ENCODE measurements at places on chromosomes 6 and 20.

DNA sequence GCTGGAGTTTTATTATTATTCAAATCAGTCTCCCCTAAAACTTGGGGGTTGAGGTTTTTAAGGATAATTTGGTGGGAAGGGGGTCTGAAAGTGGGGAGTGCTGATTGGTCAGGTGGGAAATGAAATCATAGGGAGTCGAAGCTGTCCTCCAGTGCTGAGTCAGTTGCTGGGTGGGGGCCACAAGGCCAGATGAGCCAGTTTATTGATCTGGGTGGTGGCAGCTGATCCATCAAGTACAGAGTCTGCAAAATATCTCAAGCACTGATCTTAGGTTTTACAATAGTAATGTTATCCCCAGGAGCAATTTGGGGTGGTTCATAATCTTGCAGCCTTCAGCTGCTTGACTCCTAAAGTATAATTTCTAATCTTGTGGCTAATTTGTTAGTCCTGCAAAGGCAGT, 146.0 kb upstream of the SPACA1 start:
- DNase-seq: no peak

DNA sequence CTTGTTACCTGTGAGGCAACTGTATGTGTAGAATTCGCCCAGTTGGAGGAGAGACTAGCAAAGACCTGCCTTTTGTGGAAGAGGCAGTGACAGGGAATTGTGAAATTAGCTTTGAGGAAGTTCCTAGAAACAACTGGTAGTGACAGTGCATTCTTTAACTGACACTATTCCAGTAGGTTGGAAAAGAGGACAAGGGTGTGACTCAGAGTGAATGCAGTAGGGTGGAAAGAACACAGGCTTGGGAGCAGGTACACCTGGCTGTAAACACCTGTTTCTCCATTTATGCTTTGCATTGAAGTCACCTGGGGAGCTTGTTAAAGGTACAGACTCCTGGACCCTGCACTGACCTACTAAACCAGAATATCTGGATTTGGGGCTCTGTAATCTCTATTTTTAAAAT, 295.7 kb downstream of the PHACTR1 start:
- DNase-seq: no peak

DNA sequence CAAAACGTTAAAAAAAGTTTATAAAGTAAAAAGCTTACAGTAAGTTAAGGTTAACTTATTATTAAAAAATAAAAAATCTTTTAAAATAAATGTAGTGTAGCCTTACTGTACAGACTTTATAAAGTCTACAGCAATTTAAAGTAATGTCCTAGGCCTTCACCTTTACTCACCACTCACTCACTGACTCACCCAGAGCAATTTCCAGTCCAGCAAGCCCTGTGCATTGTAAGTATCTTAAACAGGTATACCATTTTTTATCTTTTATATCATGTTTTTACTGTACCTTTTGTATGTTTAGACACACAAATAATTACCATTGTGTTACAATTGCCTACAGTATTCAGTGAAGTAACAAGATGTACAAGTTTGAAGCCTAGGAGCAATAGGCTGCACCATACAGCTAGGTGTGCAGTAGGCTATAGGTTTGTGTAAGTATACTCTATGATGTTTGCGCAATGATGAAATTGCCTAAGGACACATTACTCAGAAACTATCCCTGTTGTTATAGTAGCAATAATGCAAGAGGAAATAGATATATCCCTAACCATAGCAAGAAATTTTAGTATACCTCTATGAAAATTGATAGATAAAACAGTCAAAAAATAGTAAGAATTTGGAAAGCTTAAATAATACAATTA, 39.5 kb downstream of the FBXO5 start:
- no peak for DNase-seq

DNA sequence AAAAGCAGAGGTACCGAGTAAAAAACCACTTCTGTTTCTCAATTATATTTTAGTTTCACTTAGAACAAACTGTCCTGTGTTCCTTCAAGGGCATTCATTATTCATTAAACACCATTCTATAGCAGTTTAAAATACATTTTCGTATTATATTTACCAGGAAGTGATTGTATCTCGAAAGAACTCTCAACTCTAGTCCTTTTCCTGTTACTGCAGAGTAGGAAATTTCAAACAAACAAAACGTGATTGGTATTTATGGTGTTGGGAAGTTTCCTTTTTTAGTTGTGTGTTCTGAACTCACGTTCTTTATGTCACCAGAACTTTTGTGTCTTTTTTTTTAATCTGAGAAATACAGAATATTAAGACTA, 139.5 kb upstream of the BTBD3 start:
- no peak for DNase-seq

DNA sequence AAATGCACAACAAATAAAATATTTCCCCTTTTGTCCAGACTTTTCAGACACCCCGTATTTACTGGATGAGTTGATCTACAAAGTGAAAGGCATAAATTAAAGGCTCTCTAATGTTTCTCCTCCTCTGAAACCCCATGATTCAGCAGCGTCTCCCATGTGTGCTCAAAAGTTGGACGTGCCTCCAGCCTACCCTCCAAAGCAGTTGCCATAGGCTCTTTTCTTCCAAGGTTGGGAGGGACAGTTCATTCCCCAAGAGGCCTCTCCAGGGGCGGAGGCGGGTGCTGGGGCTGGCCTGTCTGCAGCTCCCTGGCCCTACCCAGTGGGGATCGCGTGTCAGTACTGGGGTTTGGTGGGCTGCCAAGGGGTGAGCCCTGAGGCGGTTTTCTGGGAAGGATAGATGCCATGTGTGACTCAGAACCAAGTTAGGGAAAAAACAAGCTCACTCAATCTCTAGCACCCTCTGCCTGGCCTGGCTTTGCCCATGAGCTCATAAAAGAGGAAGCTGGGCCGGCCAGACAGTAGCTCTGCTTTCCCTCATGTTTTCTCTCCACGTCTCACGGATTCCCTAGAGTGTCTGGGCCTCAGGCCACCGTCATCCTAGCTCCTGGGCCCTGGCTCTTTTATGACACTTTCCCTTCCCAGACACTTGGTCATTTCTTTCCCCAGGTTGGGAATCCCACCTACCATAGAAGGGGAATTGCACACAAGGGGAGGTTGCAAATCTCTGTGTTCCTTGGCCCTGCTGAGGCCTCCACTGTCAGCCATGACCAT, 8.0 kb upstream of the IER3 start:
- DNase-seq: peak; percentile 93

GRCh38 chr6:135451617-135452190, 45.8 kb downstream of the AHI1 start:
- no peak for DNase-seq

GRCh38 chr20:36399147-36399968, 93.2 kb downstream of the DLGAP4 start:
- no peak for DNase-seq

DNA sequence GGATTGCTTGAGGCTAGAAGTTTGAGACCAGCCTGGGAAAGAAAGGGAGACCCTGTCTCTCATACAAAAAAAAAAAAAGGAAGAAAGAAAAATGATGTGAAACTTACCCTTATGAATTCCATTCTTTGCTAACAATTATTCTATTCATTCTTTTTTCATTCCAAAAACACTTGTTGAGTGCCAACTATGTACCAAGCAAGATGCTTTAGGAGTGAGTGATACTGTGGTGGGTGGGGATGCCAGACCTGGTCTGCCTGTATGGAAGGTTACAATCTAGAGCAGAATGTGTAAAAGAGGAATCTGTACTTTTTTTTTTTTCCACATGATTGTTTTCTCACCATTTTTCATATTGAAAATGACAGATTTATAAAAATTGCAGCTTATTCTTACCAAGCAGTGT, 73.8 kb upstream of the TULP1 start:
- DNase-seq: no peak

DNA sequence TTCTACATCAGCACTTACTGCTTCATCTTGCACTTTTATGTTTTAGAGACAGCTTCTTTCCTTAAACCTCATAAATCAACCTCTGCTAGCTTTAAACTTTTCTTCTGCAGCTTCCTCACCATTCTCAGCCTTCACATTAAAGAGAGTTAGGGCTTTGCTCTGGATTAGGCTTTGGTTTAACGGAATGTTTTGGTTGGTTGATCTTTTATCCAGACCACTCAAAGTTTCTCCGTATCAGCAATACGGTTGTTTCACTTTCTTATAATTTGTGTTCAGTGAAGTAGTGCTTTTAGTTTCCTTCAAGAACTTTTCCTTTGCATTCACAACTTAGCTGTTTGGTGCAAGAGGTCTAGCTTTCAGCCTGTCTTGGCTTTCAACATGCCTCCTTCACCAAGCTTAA, 40.4 kb downstream of the DNAAF9 start:
- no peak for DNase-seq

GRCh38 chr6:84358581-84358980, 131.1 kb upstream of the CEP162 start:
- no peak for DNase-seq

DNA sequence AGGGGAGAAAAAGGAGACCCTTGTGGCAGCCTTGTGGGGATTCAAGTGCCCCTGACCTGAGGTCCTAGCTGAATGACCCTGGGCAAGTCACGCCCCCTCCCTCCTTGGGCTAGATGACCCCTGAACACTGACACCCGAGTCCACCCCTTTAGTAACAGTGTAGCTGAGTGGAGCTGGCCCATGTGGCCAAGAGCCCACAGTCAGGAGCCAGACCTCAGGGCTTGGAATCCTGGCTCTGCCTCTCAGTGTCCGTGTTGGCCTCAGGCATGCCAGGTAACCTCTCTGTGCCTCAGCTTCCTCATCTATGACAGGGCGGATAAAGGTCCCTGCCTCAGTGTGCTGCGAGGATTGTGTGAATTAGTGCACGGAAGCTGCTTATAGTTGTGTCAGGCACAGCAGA, 14.3 kb downstream of the IP6K3 start:
- no peak for DNase-seq

- DNase-seq: no peak
Observed at GRCh38 chr6:155660251-155660977, 204.8 kb upstream of the NOX3 start.

DNA sequence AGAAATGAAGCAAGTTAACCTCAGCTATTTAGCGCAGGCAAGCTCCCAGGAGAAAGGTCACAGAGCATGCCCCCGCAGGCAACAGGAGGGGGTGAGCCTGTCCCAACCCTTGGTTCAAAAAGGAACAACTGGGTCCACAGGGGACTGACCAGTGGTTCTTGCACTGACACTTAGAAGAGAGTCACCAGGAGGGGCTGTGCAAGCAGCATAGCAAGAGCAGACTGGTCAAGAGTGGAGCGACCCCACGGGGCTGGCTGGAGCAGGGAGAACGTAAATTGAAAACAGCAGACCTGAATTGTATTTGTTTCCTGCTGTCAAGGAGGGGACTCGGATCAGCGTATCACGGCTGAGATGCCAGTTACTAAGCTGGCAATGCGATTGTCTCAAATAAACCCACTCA, 32.8 kb downstream of the GABRR1 start:
- no peak for DNase-seq

GRCh38 chr6:52574709-52575501, 2.0 kb downstream of the TRAM2 start:
- DNase-seq: no peak

GRCh38 chr20:39853050-39853449, 836.0 kb downstream of the MAFB start:
- DNase-seq: no peak

GRCh38 chr20:63021356-63022321, 14.9 kb upstream of the BHLHE23 start:
- peak; percentile 45 for DNase-seq

DNA sequence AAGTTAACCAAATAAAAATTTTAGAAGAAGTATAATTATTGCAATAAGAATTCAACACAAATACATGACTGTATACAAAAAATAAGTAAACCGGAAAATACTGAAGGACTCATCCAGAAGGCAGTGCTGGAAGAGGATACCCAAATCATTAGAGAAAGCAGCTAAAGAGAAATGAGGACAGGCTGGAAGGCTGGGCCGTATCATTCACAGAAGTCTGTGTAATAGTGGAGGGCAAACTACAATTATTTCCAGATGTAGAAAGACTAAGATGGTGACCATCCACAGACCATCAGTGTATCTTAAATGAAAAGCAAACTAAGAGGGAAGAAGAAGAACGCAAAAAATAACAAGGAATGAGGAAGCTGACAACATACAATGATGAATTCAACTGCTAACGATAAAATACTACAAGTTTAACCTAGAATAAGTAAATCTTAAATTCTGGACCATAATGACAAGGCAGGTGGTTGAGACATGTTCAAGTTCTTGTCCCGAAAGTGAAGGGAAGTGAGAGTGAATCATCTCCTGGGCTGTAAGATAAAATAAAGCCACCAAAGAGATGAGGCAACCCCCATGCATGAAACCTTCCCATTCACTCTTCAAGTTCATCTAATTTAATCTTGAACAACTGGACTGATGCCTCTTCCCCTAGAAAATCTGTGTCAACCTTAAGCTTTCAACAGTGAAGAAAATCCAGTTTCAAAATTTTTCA, 71.5 kb downstream of the SLC23A2 start:
- DNase-seq: no peak

GRCh38 chr6:38739532-38739931, 24.4 kb downstream of the DNAH8 start:
- no peak for DNase-seq

- DNase-seq: no peak
Observed at GRCh38 chr6:12923644-12924235, 207.2 kb downstream of the PHACTR1 start.

GRCh38 chr20:48656661-48657211, 171.1 kb downstream of the PREX1 start:
- DNase-seq: no peak

GRCh38 chr6:32796848-32797776, 19.7 kb downstream of the HLA-DOB start:
- peak; percentile 83 for DNase-seq

DNA sequence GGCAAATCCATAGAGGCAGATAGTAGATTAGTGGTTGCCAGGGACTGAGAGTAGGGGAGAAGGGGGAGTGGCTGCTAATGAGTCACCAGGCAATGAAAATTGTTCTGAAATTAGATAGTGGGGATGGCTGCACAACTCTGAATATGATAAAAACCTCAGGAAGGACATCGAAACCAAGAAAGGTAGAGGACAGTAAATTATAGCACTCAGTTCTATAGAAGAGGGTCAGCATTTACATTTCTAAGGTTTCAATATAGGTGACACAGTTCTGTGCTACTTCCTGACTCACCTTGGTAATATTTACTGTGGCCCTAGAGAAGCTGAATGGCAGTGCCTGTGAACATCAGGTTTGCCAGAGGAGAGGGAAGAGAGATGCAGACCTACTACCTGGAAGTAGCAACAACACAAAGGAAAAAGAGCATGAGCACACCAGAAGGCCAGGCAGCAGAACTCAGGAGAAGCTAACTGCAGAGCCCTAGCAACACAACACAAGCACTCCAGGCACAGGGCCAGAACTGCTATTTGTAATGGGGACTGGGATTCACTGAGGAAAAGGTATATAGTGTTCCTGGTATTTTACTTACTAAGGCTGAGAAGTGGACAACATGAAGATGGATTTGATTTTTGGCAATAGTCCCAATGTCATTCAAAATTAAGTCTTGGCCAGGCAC, 75.9 kb downstream of the PLCG1 start:
- DNase-seq: no peak

Data from upper lobe of right lung (tissue), 1 donor.